Renal cortical epithelial cell (primary cell): ENCODE measurements at places on chromosomes 2 and 18.

DNA sequence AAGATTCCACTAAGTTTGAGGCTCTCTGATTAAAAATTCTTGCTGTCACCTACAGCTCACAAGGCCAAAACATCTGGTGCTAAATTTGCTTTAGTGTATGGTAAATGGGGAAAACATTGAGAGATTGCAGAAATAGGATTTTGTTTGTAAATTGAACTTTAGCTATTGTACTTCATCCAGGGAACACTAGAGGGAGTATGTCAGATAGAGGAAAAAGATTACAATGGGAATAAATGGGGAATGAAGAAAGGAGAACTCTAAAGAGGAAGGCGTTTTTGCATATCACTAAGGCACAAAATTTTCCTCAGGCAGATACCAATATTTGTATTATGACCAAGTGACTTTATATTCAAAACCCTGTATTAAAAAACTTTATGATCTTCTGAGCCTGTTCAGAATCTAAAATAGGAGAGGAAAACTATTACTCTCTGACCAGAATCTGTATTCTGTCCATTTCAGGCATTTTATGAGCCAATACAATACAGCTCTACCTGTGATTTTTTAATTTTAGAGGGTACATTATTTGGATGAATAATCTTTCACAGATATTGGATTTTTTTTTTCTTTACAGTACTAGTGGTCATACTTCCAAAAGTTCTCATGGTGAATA is 52.3 kb upstream of the ITGB6 start:
- peak; percentile 72 for DNase-seq

DNA sequence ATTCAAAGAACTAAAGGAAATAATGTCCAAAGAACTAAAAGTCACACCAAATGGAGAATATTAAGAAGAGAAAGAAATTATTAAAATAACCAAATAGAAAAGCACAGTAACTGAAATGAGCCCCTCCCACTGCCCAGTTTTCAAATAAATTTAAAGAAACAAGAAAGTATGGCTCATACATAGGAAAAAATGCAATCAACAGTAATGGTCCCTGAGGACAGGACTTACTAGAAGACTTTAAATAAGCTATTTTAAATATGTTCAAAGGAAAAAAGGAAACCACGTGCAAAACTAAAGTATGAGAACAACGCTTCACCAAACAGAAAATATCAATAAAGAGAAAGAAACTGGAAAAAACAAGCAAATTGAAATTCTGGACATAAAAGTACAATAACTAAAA is 58.9 kb downstream of the TMEM131 start:
- DNase-seq = no peak

- no peak for DNase-seq
Observed at GRCh38 chr2:29119211-29119610, 4.0 kb downstream of the CLIP4 start.

- no peak for DNase-seq
Observed at GRCh38 chr2:156037482-156037881, 295.0 kb downstream of the NR4A2 start.

- peak; percentile 50 for DNase-seq
Observed at GRCh38 chr2:222805591-222806304, 55.1 kb upstream of the ACSL3 start.

DNA sequence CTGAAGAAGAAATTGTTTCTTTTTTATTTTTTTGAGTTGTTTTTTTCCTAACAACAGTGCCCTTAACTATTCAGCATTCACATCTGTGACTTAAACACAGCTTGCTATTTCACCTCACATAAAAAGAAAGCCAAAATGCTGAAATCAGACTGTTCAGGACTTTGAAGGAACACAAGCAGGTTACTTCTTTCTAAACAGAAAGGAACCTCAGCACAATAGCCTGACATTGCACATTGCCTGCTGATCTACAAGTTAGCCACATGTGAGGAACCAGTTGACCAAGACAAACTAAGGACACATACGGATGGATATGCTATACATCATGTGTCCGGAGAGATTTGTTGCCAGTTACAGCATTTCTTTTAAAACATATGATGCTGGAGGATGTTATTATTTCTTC is 331.1 kb downstream of the FSIP2 start:
- no peak for DNase-seq

DNA sequence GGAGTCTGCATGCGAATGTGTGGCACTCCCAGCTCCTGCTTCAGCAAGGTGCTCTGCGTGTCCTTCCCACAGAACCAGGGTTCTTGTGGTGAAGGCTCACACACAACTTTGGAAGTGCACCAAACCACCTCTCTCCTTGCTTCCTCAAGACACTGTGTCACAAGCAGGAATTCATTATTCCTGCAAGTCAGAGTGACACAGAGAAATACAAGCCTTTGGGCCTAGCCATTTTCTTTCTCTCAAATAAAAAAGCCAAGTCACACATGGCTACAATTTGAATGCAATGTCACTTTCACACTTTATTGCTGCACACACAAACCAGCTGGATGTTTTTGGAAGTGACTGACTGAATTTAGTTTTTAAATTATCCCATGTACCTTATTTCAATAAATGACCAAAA is 30.1 kb upstream of the THOC1 start:
- DNase-seq = no peak

- peak; percentile 3 for DNase-seq
Observed at GRCh38 chr2:218074031-218074430, 5.0 kb downstream of the RUFY4 start.

DNA sequence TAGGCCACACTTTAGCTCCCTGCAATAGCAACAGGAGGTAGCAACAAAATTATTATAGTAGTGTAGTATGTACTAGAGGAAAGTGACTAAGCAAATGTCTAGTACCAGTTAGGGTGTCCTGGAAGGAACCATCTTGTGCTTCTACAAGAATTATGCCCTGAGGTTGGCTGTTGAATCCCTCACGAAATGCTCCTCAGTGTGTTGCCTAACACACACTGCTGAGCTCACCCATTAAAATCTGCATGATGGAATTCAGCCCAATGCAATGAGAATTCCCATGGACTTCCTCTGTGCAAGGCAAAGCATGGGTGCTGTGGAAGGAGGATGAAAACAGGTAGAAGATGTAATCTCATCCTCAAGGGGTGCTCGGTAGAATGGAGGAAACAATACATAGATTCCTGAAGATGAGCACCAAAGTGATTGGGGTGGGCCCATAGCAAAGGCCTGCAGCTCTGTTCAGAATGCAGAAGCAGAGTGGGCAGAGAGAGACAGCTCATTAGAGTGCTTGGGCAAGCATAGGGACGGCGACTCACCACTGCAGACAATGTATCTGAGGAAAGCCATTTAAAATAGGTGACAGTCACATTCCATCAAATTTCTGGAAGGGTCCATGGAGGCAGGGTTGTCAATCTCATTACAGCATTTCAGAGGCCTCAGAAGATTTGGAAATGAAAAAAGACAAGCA is 1.2 kb upstream of the UGT1A7 start:
- no peak for DNase-seq

DNA sequence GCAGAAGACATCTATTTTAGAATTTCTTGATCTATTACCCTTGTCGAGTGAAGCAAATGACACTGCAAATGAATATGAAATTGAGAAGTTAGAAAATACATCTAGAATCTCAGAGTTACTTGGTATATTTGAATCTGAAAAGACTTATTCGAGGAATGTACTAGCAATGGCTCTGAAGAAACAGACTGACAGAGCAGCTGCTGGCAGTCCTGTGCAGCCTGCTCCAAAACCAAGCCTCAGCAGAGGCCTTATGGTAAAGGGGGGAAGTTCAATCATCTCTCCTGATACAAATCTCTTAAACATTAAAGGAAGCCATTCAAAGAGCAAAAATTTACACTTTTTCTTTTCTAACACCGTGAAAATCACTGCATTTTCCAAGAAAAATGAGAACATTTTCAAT is 370.4 kb downstream of the XIRP2 start:
- DNase-seq = no peak

DNA sequence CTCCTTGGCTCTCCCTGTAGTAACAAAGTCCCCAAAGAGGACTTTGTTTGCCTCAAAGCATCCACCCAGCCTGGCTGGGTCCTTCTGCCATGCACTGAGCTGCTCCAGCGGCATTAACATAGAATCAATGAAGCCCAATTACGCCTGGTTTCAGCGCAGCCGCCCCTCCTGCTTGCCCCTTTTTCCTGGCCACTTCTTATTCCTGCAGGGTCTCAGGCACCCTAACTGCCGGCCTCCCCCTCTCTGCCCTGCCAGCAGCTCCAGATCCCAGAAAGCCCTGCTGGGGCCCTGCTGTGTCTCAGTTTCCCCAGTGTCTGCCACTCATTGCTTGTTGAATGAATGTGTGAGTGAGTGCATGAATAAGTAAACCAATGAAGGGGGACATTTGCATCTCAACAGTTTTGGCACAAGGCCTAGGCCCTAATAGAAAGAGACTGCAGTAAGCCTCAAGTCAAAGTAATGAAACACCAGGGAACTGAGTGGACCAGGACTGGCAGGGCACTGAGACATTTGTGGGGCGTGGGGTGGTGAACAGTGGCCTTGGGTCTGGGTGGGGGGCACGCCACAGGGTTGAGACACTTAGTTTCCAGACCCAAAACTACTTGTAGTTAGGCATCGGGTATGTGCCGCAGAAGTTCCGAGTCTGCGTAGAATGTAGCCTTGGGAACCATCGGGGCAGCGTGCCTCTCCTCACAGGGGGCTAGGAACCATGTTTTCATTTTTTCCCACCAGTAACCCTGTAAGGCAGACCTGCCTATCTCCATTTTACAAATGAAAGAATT is 60.6 kb downstream of the SMAD7 start:
- no peak for DNase-seq
